G401 (cell line): ENCODE measurements at places on chromosomes 2 and 18.

DNA sequence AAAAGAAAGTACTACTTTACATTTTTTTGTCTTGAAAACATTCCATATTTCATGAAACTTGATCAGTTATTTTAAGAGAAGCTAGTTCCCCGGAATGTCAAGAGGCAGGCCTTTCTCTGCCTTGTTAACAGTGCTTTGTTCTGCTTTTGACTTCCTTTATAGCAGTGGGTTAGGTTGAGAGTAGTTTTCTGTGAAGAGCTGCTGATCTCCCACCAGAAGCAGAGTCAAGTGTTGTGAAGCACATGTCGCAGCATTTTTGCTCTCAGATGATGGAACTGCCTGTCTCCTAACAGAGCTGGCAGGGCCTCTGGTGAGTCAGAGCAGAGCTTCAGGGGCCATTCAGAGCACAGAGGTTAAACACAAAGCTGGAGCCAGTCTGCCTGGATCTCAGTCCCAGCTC lies 871.8 kb downstream of the SLC4A3 start:
- no peak for DNase-seq

DNA sequence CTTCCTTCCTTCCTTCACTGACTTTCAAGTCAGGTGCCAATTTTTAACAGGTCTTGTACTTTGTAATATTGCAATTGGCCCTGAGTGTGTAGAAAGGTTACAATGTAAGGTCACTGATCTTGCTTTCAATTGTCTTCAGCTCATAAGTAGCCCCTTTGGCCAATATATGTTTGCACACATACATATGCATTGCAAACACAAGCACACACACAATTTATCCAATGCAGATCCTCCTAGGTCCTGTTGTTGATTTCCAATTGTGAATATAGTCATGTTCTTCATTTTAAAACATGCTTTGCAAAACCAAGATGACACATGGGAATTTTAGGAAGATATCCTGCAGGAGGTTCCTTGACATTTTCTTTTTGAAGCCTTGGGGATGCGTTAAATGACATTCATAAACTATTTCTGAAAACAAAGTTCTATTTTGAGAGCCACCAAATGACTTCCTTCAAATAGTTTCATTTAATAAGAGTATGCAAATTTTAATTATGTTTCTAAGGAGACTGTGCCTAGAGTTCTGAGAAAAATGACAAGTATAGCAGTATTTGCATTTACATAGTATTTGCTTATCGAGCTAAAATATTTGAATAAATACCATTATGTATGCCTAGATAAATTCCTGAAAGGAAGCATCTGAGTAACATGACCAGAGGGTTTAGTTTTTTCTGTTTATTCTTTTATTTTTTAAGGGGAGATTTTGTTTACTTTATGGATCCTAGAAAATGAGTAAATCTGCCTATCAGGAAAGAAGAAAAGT lies 117.1 kb upstream of the TMEFF2 start:
- DNase-seq: no peak

DNA sequence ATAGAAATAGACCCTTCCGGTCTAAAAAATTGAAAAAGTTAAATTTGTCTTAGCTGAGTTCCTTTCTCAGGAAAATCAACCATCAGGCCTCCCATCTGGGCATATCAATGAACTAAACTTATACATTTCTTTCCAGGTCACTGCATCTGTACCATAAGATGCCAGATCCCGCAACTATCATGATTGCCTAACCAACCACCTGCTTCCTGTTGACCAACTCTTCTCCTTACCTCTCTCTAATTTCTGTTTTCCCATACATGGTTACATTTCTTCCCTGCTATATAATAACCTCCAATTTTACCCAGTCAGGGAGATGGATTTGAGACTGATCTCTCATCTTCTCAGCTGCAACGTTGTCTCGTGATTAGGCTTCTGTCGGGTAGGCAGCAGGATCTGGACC lies 228.7 kb downstream of the FSIP2 start:
- no peak for DNase-seq

- DNase-seq: peak; percentile 16
Measured at GRCh38 chr18:53567929-53568574, 656.4 kb downstream of the MBD2 start.

DNA sequence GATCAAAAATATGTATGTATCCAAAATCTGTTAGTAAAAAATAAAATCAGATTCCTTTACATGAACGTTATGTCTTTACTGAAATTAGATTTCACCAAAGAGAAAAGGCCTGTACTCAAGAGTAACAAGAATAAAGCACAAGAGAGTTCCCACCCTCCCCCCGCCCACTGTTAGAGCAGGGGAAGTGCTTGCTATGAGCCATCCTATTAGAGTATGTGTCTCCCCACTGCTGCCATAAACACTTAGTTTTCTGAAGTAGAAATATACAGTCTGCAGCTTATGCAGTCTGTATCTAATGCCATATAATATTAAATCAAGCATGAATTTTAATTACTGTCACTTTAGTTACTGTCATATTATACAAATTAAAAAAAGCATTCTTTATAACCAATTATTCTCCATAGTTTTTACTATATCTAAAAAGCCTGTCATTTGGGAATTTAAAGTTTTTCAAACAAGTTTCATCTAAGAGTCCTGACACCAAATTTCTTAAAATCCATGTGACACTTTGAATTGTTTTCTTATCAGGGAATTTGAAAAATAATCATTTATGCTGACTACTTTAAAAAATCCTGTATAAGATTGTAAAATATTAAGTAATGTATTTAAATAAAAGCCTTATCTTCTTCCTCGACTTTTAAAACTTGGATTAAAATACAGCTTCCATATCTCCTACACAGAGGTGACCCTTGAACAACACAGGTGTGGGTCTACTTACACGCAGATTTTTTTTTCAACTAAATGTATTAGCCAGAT lies 51.8 kb upstream of the GPR75 start:
- DNase-seq: no peak

- no peak for DNase-seq
Measured at GRCh38 chr2:160450486-160450885, 43.1 kb downstream of the RBMS1 start.

GRCh38 chr2:150856596-150857281 lies 369.3 kb upstream of the RND3 start:
- no peak for DNase-seq

GRCh38 chr2:62894966-62895631 lies 155.5 kb upstream of the OTX1 start:
- no peak for DNase-seq

DNA sequence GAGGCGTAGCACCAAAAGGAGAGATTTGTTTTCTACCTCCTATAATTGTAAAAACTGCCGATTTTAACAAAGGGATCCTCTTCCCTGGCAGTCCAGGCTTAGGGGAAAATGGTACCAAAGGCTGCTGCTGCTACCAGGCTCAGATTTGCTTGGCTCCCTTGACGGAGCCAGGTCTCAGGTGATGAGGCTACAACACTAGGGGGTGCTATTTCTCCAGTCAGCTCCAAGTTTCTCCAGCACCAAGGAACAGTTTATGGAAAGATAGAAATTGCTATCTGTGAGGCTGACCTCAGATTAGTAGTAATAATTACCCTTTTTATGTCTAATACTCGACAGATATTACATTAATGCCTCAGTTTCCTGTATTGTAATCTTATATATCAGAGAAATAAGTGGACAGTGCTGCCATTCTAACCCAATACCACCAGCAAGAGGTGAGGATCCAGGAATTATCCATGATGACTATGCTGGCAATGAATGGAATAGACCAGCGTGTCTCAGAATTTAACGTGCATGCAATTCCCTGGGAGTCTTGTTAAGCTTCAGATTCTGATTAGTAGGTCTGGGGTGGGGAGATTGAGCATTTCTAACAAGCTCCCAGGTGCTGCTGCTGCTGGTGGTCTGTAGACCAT lies 111.3 kb downstream of the ESCO1 start:
- DNase-seq: peak; percentile 67

DNA sequence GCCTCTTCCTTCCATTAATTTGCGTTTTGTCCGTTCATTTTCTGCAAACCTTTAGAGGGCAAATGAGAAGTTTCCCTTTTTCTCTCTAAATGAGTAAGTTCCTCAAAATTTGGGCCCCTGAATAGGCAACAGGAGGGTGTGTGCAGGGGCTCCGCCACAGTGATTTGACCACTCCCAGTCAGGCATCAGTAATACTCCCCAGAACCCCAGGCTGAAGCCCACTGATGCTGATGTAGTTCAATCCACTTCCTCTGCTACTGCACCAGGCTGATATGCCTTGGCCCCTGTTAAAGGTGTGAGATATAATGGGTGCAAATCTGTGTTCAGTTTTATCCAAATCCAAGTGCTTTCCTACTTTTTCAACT lies 1150.0 kb downstream of the RPIA start:
- DNase-seq: no peak

GRCh38 chr2:225889452-225889851 lies 489.9 kb downstream of the NYAP2 start:
- peak; percentile 61 for DNase-seq
